Mesendoderm (in vitro differentiated cells): ENCODE measurements at places on chromosomes 16 and 17.

DNA sequence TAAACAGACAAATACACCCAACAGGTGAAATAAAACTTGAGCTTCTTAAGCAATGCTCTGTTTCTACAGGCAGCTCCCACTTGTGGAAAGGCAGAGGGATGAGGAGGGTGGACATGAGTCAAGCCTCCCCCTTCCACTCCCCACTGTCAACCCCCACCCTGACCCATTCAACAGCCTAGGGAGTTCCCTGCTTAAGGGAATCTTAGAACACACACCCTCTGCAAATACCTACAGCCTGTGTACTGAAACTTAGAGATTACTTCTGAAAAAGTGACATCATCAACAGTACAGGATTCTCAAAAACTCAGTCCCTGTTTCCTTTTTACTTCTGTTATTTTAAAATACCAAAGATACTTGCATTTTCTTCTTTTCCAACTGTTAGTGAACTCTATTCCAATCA, 345.4 kb downstream of the SOX9 start:
- no peak for DNase-seq

GRCh38 chr17:6439951-6440350, 4.3 kb upstream of the PIMREG start:
- DNase-seq, result peak; percentile 44

GRCh38 chr17:67218385-67218950, 26.5 kb downstream of the HELZ start:
- DNase-seq, result no peak

GRCh38 chr16:11554053-11554452, 32.7 kb downstream of the LITAF start:
- DNase-seq, result no peak

DNA sequence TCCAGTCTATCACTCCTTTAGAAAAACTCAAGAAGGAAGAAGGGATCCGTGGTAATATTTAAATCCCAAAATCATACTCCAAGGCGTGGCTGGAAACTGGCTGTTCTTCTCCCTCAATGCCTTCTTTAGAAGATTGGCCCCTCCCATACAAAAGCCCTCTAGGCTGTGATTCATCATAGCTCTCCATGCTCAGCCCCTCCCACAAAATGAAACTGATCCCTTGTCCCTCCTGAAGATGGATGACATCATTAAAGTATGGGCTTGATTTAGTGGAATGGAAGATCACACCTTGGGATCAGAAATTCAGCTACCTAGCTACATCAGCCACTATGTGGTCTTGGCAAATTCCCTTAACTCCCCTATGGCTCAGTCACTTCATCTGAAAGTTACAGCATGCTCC, 4.1 kb downstream of the GRIN2A start:
- peak; percentile 11 for DNase-seq

DNA sequence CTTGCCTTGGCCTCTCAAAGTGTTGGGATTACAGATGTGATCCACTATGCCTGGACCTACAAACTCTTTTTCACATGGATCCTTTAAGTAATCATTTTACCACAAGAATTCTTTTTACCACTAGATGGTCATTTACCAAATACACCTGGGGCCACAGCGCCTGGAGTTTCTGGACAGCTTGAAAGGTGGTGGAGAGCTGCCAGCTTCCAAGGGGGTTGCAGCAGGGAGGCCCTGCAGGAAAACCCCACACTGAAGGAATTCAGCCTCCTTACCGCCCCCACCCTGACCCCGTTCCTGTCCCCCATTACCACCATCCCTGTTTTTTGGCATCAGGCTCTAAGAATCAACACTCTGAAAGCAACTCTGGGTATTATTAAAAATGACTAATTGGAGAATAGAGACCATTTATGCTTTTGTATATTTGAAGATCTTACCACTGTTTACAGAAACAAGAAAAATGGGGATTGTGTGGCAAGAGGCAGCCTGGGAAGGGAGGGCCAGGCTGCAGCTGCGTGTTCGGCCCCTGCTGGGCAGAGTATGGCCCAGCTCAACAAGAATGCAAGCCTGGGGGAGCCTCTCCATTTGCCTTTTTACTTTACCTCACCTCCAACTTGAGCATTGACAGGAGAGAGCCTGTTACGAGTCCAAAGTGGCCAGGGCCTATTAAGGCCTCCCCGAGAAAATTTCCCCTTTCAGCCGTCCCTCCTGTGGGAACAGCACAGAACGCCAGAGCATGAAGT, 209.9 kb downstream of the ZFHX3 start:
- peak; percentile 61 for DNase-seq

DNA sequence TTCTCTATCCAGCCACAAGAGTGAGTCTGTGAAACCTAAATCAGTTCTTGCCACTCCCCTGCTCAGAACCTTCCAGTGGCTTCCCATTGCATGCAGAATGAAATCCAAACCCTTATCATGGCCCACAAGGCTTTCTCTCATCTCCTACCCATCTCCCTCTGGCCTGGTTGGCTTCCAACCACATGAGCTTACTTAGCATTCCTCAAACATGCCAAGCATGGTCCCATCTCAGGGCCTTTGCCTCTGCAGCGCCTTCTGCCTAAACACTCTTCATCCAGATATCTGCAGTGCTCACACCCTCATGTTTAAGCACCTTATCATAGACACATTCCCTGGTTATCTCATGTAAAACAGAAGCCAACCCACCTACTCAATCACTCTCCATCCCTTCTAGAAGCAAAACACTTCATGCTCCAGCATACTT, 15.5 kb downstream of the TK2 start:
- peak; percentile 73 for DNase-seq

- no peak for DNase-seq
Measured at GRCh38 chr16:77816293-77816692, 27.9 kb downstream of the VAT1L start.

DNA sequence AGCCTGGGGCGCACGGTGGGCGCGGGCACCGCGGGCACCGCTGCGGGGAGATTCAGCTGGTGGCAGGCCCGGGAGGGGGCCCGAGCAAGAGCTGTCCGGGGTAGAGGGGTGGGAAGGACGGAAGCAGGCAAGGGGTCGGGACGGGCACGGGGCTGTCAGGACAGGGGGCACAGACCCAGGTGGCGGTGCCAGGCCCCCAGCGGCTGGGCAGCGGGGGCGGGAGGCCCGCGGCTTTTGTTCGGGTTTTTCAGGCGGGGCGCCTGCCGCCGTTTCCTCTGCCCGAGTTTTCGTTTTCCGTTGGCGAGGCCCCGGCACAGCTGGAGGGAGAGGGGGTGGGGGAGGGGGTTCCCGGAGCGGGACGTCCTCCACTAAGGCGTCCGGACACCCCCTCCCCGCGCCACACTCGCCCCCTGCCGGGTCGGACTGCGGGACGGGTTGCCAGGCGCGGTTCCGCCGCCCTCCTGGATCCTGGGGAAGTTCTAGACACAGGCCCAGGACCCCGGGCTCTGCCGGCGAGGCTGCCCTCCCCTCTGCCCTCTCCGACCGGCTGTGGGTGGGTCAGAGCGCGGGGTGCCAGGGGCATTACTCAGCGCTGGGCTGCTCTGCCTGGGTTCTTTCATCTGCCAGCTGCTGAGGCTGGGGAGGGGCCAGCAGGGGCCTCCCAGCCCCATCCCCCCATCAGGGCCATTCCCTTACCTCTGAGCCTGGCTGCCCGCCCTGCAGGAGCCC, 543 bp downstream of the ARHGAP23 start:
- no peak for DNase-seq

DNA sequence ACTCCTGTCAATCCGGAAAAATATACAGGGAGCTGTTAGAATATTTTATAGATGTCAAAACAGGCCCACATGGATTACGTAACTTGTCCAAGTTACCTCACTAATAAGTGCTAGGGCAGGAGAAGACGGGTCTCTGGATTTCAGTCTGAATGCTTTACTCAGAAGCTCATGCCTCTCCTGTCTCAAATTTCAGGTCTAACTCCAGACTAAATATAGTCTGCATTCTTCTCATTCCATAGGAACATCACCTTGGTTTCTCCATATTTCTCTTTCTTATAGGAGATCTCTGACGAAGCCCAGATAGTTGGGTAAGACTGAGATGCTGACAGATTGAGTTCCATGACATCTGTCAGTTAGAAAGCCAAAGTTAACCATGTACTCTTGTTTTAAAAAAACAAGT, 174.2 kb downstream of the STX8 start:
- DNase-seq, result peak; percentile 59

DNA sequence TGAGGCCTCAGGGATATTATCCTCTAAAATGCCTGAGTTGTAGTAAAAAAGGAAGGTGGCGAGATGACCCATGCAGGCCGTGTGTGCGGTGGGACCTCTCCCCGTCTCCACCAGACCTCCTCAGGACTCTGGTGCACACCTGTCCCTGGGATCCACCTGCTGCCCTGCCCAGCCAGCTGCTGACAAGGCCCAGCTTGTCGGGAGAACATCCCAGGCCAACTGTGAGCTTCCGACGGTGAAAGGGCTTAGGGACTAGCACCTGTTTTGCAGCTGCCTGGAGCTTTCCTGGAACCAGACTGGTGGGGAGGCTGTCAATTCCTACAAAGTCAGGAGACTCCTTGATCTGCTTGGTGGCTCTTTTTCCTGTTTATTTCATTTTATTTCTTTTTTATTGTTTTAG, 11.6 kb downstream of the IL34 start:
- DNase-seq, result no peak

- DNase-seq, result peak; percentile 31
Measured at GRCh38 chr17:63533433-63534077, 10.4 kb downstream of the KCNH6 start.

DNA sequence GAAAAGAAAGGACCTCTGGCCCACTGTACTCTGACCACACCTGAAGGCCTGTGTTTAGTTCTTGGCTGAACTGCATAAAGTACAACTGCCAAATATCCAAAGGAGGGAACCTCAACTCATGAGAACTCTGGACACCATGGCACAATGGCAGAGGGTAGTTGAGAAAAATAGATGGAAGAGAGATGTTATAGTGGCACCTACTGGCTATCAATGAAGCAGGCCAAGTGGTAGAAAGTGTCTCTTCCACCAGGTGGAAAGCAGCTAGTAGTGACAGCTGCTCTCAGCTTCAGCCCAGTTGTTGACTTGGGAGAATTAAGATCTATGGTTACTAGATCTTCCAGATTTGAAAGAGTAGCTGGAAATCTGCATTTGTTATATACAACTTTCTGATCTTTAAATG, 3.2 kb downstream of the MED31 start:
- peak; percentile 47 for DNase-seq

- DNase-seq, result no peak
Measured at GRCh38 chr16:76182041-76182635, 95.1 kb upstream of the CNTNAP4 start.

DNA sequence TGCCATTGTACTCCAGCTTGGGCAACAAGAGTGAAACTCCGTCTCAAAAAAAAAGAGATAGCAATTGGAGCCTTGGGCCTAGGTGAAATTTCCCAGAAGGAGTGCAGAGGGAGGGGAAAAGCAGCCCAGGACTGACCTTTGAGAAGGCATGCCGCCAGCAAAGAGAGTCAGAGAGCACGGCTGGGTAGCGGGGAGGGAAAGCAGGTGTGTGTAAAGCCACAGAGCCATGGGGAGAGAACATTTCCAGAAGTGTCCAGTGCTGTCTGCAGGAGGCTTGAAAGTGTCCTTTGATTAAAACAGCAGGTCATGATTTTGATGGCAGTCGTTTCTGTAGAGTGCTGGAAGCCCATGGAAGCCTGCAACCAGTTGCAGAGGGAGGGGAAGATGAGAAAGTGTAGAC, 8.1 kb downstream of the C16orf54 start:
- DNase-seq, result no peak

GRCh38 chr16:17940584-17941364, 395.8 kb downstream of the NPIPA8 start:
- DNase-seq, result no peak

DNA sequence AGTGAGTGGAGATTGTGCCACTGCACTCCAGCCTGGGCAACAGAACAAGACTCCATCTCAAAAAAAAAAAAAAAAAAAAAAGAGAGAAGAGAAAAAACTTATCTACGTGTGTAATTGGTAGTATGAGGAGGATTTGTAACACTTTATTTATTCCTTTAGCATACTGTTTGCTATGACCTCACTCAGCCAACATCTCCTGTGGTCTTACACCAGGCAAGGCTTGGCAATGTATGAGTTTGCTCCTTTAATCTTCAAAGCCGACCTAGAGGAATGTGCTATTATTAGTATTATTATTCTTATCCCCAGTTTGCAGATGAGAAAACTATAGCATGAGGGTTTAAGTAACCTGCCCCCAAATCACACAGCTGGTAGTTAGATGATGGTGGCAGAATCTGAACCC, 35.8 kb upstream of the HAPSTR1 start:
- no peak for DNase-seq
